ENCODE measurements at places on chromosomes 6 and 20. TPM values are rescaled to one million over a fixed set of nuclear protein-coding genes. Genes with fewer than 3 reads are reported as not detected.
A peak's percentile ranks its signal among the peaks of the same experiment; 100 is the strongest.

The SRSF12 gene
- 3.3 TPM for total RNA-seq

The ZSWIM3 gene
- 3.8 TPM for total RNA-seq

The WFDC5 gene
- not detected for total RNA-seq

DNA sequence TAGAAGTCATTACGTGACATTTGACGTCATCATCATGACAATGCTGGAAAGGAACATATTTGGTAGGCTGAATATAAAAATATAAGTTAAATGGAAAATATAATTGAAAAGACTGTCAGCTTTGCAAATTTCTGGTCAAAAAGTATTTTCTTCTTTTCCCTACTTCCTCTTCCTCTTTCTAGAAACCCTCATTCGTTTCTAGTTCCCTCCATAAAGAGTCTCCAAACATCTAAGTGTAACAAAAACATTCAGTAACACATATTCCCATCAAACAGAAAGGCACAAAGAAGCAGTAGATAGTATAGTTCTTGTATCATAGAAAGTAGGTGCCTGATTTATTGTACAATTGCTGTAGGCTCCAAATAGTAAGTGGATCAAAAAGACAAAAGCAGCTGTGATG, 150.8 kb upstream of the FAM83B start:
- no peak for DNase-seq

- peak; percentile 89 for DNase-seq
Measured at GRCh38 chr20:34083137-34083536, 28.9 kb downstream of the EIF2S2 start.

DNA sequence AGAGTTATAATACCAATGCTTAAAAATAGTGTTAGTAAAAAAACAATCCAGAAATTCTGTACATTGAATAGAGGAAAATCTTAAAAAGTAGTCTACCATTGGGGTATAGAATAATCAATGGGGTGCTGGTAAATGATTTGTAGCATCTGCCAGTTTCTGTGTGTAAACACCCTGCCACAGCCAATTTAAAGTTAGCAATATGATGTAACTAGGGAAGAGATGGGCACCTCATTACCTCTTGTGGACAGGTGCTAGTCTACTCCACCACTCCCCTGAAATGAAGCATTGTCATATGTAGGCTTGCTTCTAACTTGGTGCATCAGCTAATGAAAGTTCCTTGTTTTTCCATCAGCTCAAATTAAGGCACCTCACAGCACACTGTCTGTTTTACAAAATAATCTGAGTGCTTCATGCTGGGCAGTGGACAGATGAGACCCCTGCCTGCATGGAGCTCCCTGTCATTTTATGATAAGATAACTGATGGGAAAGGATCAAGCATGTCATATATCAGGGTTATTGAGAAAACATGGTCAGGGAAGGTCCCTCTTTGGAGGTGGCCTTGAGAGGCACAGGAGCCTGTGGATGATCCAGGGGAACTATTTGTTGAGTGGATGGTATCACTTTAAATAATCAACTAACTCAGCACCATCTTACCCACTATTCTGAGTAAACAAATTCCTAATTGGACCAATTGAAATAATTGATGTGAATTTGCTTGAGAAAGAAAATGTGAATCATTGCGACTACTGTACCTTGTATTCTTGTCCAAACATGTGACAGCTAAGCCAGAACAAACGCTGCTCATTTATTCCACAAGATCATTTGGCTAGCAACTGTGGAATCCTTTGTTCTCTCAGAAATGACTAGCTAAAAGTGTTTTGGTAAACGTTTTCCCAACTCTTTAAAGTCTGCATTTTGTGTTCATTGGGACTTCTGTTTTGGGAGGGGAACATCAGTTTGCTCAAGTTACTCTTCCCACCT, 45.9 kb upstream of the CSE1L start:
- no peak for DNase-seq

GRCh38 chr20:20201124-20201523, 148.8 kb downstream of the CFAP61 start:
- no peak for DNase-seq

- DNase-seq, result no peak
Measured at GRCh38 chr6:56906752-56907151, 48.2 kb upstream of the BEND6 start.

DNA sequence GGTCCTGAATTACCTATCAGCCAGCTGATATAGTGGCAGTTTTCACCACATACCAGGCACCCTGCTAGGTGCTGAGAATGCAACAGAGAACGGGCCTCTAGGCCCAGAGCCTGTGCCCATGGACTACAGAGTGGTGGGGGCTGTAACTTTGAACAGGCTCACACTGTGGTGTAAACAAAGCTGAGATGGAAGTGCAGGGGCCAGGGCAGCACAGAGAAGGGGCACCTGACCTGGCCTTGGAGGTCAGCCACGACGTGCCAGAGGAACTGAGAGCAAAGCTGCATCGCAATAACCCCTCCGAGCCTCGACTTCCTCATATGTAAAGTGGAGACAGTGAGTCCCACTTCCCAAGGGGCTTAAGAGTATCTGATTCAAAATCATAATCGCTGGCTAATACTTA, 105.8 kb downstream of the MAFB start:
- no peak for DNase-seq

GRCh38 chr6:24980507-24981385, 45.0 kb upstream of the RIPOR2 start:
- DNase-seq, result no peak

- DNase-seq, result peak; percentile 81
Measured at GRCh38 chr6:32933661-32934085, 7.2 kb downstream of the HLA-DMB start.

DNA sequence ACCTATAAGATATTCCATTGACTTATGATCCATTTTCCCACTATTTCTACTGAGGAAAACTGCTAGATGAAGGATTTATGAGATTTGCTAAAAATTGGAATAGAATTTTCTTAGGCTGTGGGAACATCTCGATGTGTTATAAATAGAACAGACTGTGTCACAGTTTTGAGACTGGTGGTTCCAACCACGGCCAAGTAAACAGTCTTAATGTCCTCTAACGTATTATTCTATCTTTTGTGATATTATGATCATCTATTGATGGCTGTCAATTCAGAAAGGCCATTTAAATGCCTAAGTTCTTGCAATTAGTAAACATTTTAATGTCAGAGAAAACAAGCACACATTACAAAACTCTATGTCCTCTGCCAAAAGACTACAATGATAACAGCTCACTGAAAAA, 71.5 kb upstream of the PLN start:
- DNase-seq, result no peak

DNA sequence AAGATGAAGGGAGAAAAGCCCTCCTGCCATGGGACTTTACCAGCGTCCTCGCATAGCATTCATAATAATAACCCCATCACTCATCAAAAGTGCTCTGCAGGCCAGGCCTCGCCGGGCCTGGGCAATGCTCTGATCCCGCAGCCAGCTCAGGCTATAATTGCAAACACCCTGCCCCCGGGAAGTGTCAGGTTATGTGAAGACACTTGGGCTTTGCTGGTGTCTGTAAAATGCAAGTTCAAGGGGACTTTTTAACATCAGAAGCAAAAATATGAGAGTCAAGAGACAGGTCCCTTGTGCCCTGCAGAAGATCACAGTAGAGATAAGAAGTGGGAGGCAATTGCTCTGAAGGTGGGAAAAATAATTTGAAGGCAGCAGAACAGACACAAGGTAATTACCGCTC, 381.0 kb downstream of the MAFB start:
- DNase-seq, result no peak
